ENCODE measurements at places on chromosomes 4 and X.
A peak's percentile ranks its signal among the peaks of the same experiment; 100 is the strongest.

GRCh38 chr4:10599574-10599973, 85.0 kb downstream of the CLNK start:
- DNase-seq = no peak

DNA sequence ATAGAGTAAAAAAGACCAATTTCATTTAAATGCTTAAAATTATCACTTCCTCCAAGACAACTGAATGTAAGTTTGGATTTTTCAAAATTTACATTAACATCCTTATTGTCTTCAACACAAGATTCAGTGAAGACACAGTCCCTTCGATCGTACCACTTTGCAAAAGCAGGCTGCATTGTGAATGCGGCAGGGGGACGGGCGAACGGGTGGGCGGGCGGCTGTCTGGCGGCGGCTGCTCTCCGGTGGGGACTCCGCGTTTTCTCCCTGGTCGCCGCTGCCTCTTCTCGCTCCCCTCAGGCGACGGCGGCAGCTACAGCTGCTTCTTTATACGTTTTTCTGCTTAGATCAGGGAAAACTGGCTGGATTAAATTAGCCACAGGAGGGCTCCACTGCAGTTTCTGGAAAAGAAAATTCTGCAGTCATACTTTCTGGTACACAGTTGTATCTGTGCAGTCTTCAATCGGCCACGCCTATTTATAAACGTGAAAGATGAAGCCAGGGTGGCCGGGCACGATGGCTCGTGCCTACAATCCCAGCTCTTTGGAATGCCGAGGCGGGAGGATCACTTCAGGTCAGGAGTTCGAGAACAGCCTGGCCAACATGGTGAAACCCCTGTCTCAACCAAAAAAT, 33.9 kb upstream of the HPF1 start:
- DNase-seq = peak; percentile 64

DNA sequence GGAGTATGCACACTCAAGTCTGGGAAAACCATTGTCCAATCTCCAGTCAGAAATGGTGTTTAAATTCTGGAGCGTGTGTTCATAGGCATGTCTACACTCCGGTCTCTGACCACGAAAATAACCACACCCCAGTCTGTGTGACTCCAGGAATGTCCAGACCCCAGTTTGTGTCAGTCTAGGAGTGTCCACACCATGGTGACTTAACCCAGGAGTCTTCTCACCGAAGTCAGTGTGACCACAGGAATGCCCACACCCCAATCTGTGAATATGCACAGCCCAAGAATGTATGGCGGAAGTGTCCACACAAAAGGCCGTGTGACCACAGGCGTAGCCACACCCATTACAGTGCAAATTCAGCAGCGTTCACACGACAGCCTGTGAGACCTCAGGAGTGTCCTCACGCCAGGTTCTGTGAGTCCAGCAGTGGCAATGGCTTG, 11.4 kb downstream of the FTSJ1 start:
- peak; percentile 97 for DNase-seq

- DNase-seq = no peak
Observed at GRCh38 chr4:93416344-93417128, 412.0 kb upstream of the ATOH1 start.

- no peak for DNase-seq
Observed at GRCh38 chr4:29711226-29711625, 1008.9 kb upstream of the PCDH7 start.

DNA sequence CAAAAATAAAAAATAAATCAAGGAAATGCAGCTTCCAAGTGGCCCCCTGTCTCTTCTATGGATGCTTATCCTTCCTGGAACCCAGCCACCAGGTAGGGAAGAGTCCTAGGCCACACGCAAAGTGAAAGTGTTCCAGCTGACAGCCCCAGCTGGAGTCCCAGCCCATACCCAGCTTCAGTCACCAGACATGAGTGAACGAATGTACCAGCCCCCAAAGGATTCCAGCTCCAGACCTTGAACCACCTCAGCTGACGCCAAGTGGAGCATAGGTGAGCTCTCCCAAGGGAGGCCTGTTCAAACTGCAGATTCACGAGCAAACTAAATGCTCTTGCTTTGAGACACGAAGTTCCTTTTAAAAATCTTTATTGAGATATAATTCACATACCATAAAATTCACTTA, 62.0 kb downstream of the BCOR start:
- no peak for DNase-seq

GRCh38 chrX:22634083-22634482, 361.4 kb downstream of the CBLL2 start:
- DNase-seq = peak; percentile 0

- DNase-seq = no peak
Observed at GRCh38 chrX:68934922-68935321, 106.1 kb downstream of the EFNB1 start.

- DNase-seq = no peak
Observed at GRCh38 chr4:88819818-88820697, 122.4 kb upstream of the NAP1L5 start.

DNA sequence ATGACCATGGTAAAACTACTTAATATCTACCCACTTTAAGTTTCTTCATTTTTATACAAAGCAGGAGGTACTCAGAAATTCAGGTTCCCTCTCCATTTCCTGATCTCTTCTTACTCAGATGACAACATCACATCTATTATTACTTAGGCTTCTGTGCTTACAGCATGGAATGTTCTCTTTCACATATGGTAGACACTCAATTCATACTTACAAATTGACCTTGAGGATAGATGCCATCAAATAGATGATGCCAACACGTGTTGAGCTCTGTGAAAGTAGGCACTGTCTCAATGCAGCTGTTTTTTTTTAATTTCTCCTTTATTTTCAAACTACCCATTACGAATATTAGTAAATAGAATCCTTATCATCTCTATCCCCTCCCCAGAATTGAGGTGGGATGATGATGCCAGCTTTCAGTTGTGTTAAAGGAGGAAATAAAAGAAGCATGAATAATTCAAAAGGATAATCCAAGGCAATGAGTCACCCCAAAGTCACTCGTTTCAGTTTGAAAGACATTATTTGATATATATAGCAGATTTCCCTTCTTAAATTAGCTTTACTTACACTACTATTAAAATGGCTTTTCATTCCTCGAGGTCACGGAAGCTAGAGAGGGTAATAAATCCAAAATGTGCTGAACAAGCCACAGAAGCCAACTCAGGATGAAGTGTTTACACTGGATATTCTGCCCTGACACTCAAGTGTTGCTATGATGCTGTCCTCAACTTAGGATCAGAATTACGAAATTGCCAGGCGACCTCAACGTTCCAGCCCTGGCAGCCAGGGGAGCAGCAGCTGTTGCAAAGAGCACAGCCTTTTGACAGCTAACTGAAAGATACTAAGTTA, 124.2 kb upstream of the EOLA2 start:
- peak; percentile 51 for DNase-seq

- DNase-seq = peak; percentile 20
Observed at GRCh38 chr4:52661966-52662690, 3.0 kb upstream of the USP46 start.

DNA sequence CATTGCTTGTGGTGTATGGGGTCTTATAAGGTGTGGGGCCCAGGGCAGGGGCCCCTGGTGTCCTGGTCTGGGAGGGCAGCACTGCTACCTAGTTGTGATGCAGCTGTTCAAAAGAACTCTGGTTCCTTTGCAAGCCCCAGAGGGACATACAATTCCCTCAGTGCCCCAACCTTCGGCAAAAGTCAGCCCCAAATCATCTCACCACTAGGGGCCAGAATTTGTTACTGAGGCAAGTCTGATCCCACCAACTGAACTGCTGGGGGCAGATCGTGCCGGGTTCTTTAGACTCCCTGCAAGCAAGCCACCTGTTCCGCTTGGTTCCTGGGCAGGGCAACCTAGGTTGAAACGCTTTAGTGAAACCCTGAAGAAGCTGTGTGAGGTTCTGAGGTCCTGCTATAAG, 180.1 kb upstream of the S100G start:
- DNase-seq = no peak

- peak; percentile 29 for DNase-seq
Observed at GRCh38 chrX:115226929-115227328, 7.0 kb downstream of the LRCH2 start.

- DNase-seq = no peak
Observed at GRCh38 chr4:26386386-26386785, 65.6 kb downstream of the RBPJ start.

DNA sequence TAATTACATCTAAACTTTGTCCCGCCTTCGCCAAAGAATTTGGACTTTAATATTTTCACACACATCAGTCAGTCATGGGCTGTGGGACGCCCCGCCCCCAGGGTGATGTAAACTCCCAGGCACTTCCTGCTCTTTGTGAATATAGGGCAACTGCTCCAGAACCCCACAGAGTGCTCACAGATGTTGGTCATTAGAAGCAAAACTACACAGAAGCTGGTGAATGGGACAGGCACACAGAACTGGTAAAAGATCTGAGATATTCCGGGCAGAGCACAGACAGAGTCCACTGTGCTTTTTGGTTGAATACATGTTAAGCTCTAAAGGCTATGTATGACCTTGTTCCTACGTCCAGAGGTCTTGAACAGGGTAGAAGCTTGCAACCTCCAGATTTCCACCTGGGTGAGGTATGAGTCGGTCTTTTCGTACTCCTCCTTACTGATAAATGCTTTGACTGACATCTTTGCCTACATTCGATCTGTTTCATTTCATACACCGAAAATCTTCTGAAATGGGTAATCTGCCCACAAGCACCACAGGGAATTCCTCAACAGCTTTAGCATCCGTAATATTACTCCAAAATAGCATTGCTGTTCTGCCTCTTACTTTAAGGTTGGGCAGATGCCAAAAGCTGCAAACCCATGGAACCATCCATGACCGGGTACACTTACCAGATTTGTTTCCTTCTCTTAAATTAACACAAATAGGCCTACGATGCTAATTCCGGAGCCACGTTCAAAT, 144.6 kb downstream of the AMELX start:
- peak; percentile 49 for DNase-seq

- no peak for DNase-seq
Observed at GRCh38 chr4:189278597-189279165, 662.0 kb upstream of the FRG1 start.

DNA sequence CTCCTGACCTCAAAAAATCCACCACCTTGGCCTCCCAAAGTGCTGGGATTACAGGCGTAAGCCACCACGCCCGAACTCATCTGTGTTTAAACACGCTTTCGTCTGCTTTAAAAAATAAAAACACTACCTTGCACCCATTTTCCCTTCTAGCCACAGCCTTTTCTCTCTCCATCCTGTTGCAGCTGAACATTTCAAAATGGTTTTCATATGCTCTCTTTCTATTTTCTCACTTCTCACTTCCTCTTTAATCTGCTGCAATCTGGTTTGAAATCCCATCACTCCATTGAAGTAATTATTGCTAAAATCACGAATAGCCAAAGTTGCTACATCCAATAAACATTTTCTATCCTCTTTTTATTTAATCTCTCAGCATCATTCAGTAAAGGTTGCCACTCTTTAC, 70.0 kb downstream of the DCHS2 start:
- DNase-seq = no peak

DNA sequence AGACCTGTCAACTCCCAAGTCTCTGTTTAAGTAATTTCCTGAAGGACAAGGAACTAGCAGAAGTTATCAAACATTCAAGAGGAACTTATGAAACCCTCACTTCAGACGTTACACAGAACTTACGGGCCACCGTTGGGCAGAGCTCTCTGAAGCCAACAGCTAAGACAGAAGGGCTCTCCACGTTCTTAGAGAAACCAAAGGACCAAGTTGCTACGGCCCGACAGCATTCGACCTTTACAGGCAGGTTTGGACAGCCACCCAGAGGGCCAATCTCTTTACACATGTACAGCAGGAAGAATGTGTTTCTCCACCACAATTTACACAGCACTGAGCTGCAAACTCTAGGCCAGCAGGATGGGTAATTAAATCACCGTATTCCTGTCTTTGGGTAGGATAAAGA, 705.1 kb upstream of the GRID2 start:
- DNase-seq = no peak

GRCh38 chrX:39019056-39019455, 217.8 kb downstream of the MID1IP1 start:
- no peak for DNase-seq

GRCh38 chr4:123786920-123787319, 390.3 kb downstream of the SPRY1 start:
- DNase-seq = peak; percentile 64

- DNase-seq = no peak
Observed at GRCh38 chr4:107153228-107153627, 117.1 kb upstream of the DKK2 start.

GRCh38 chrX:97704881-97705280, 821.2 kb downstream of the RPA4 start:
- no peak for DNase-seq

DNA sequence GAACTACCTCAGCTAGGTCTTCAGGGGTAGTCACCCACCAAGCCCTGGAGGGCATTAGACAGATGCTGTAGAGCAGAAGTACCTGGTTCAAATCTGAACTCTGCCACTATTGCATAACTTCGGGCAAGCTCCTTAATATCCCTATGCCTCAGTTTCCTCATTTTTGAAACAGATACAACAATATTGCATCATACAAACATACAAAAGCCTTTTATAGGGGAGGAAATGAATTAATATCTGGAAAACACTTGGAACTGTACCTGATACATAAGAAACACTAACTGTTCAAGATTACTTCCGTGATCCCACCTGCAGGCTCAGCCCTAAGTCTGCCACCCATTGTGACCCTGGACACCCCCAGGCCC, 166.1 kb downstream of the EFNB1 start:
- no peak for DNase-seq

GRCh38 chrX:115912372-115912897, 258.1 kb upstream of the AGTR2 start:
- no peak for DNase-seq

- DNase-seq = no peak
Observed at GRCh38 chr4:103118166-103118565, 18.5 kb upstream of the BDH2 start.

DNA sequence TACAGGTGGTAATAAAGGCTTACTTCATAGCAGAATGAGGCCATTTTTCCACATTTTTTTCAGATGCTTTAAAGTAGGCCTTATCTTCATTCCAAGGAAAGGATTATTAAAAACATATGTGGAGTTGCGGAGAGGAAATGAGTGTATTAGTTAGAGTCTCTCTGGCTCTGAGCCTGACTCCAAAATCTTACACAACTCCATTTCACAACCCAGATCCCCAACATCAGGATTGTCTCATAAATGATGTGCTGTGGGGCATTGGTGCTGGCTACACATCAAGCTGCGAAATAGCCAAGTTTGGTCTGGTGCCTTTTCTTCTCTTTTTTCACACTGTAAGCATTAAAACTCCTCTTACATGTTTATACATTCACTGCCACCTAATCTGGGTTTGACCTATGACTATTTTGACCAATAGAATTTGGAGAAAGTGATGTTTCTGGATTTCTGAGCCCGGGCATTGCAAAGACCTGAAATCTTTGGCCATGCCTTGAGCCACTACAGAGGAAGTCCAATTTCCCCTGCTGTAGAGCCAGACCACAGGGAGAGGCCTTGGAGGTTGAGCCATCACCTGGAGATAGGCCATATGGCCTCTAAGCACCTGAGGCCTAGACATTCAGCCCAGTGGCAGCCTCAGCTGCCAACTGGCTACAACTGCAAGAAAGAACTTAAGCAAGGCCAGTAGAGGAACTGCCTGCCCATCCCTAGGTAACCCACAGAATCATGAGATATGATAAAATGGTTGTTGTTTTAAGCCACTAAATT, 16.7 kb upstream of the SOD3 start:
- no peak for DNase-seq

Measured in renal cortical epithelial cell (primary cell).